Midbrain (tissue), 1 donor: ENCODE measurements at places on chromosomes 1 and 21.

DNA sequence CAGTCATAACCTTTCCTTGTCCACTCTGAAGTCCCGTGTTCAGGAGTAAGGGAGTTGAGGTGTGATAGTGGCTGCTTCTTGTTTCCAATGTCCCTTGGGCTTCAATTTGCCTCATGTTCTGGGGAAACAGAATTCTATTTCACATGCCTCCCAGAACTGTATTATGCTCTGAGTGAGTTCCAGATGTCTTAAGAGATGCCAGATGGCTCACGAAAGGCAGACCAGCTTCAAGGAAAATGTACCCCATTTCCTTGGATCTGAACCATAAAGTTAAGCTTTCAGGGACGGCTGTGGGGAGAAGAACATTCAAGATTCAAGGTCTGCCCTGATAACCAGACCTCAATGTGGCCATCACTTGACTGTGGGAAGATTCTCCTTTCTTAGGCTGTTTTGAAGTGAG lies 42.4 kb downstream of the C1orf87 start:
- DNase-seq, result no peak

GRCh38 chr1:5448486-5448885 lies 543.7 kb downstream of the NPHP4 start:
- DNase-seq, result no peak

DNA sequence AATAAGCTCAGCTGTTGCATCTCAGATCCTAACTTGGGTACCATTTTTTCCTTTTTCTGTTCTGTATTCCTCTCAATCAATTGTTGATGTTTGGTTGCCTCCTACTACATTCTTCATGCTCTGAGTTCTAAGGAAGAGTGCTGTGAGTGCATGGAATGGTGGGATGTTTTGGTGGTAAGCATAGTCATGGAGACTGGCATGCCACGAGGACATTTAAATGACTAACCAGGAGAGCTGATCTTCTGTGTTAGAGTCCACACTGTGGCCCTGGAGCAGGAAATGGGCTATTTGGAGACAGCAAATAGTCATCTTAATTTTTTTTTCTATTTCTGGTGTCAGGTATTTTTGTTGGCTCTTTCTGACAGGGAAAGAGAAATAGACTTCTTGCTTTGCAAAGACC lies 69.5 kb upstream of the HSD17B7 start:
- DNase-seq, result no peak

GRCh38 chr21:16330082-16330907 lies 600.5 kb downstream of the USP25 start:
- peak; percentile 94 for DNase-seq

- no peak for DNase-seq
Measured at GRCh38 chr21:37001441-37001840, 5.1 kb upstream of the RIPPLY3 start.

- no peak for DNase-seq
Measured at GRCh38 chr1:156458181-156458503, 42.4 kb downstream of the MEF2D start.

GRCh38 chr1:92944901-92945747 lies 16.1 kb downstream of the DIPK1A start:
- DNase-seq, result no peak

- no peak for DNase-seq
Measured at GRCh38 chr1:203048555-203049051, 22.3 kb downstream of the PPFIA4 start.

- DNase-seq, result no peak
Measured at GRCh38 chr1:112444269-112444668, 48.3 kb downstream of the CTTNBP2NL start.

DNA sequence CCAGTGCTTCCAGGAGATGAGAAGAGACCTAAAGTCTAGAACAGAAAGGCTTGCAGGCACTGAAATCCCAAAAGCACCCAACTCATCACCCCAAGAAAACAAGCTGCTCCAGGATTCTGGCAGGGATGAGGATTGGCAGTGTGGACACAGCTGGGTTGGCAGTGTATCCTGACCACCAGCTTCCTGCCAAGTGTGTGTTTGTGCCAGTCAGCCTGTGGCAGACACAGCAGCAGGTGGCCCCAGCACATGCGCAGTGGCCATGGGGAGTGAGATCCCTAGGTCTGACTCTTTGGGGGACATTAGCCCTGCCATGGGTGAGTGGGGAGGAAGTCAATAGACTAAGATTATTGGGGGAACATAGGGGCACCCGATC lies 8.7 kb upstream of the SNAPIN start:
- DNase-seq, result peak; percentile 80

- DNase-seq, result no peak
Measured at GRCh38 chr1:14412235-14412634, 186.2 kb upstream of the KAZN start.

- no peak for DNase-seq
Measured at GRCh38 chr21:46182548-46183336, 1.5 kb downstream of the SPATC1L start.

GRCh38 chr21:44758141-44758561 lies 43.5 kb downstream of the UBE2G2 start:
- DNase-seq, result no peak

DNA sequence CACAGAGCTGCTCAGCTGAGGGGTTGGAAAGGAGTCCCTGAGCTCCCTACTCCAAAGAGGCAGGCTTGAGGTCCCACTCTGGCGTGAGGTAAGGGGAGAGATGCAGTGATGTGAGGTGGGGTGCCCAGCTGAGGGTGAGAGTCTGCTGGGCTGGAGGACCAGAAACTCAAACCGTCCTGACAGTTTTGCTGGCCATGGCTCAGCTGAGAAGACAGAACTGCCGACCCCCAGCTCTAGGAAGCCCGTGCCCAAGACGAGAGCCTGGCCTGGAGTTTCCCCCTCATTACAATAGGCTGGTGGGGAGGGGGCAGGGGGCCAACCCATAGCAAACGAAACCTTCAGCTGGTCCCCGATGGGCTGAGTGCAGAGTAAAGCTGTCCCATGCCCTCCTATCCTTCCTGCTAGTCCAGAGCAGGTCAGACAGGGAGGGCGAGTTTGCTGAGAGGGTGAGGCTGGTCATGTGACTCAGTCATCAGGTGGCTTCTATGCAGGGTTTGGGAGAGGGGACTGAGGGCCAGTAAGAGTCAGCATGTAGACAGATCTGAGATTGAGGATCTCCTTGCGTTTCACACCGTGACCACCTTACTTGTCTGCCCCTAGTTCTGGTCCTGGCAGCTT lies 129.3 kb downstream of the PRDM2 start:
- DNase-seq, result no peak

DNA sequence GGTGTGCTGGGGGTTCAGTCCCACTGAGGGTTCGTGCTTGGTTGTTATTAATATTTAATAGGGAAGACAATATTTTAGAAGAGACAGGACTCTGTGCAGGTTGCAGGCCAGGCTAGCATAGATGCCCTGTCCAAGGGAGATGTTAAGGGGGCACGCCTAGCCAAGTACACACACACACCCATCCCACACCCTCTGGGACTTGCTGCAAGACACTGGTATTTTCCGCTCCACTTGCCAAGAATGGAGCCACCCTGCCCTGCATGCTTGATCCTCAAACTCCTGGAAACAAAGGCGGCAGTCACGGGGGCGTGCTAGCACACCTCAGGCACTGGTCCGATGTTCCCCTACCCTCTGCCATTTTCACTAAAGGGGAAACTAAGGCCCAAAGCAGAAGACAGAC lies 99.1 kb downstream of the MRPL37 start:
- no peak for DNase-seq

DNA sequence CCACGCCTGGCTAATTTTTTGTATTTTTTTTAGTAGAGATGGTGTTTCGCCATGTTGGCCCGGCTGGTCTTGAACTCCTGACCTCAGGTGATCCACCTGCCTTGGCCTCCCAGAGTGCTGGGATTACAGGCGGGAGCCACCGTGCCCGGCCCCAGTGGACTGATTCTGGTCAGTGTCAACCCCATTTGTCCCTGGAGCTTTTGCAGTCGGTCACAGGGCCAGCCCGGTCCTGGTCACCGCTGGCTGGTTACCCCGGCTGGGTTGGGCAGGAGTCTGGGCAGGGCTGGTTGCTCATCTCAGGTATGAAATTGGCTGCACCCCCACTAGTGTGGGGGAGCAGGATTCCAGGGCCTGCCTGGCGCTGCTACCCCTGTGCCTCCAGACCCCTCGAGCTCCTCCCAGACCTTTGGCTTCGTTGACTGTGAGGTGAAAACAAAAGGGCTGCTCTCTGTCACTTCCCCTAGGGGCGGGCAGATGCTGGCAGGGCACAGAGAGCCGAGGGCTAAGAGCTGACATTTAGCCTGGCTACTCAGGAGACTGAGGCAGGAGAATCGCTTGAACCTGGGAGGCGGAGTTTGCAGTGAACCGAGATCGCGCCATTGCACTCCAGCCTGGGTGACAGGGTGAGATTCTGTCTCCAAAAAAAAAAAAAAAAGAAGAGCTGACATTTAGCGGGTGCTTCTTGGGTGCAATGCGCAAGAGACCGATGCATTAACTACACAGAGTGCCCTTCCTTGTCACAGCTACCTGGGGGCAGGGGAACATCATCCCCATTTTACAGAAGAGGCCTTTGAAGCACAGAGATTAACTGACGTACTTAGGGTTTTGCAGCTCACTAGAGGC lies 10.6 kb downstream of the TNFRSF1B start:
- no peak for DNase-seq

DNA sequence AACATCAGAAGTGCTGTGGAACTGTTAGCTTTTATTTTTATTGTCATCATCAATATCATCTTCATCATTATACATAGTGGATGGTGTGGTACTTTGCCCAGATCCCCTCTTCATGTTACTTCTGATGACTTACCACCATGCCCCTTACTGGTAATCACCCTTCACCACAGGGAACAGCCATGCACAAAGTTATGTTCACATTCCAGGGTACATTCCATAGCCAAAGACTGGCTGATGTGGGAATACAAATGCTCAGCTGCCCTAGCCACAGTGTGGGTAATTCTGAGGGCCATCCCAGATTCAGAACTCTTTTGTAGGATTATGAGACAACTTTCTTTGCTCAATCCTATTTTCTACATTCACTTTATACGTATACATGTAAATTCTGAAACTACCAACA lies 691.3 kb upstream of the CXADR start:
- DNase-seq, result no peak

DNA sequence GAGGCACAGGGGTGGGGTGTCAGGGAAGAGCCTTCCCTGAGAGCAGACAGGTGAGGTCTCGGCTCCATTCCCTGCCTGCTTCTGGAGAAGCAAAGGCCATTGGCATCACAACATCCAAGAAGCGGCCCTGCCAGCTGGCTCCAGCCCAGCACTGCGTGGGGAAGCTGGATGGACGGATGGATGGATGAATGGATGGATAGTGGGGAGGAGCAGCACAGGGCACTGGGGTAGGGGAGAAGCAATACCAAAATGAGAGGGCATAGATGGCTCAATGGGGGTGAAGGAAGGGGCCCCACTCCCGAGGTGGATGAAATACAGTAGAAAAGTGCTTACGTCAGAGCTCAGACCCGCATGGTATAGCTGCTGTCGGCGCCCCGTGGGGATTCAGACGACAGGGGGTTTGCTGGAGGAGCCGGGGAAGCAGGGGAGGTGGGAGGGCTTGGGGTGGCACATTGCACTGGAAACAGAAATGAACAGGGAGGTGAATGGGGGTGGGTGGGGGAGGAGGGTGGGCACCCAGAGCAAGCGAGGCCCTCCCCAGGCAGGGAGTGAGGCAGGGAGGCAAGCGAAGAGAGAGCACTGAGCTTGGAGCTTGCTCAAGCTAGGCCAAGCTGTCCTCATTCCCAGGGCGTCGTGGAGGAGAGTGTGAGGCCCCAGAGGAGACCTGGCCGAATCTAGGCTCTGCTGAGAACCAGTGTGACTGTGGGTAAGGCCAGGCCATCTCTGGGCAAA lies 9.5 kb upstream of the GOLT1A start:
- no peak for DNase-seq

GRCh38 chr21:34018910-34019309 lies 54.5 kb upstream of the MRPS6 start:
- no peak for DNase-seq

DNA sequence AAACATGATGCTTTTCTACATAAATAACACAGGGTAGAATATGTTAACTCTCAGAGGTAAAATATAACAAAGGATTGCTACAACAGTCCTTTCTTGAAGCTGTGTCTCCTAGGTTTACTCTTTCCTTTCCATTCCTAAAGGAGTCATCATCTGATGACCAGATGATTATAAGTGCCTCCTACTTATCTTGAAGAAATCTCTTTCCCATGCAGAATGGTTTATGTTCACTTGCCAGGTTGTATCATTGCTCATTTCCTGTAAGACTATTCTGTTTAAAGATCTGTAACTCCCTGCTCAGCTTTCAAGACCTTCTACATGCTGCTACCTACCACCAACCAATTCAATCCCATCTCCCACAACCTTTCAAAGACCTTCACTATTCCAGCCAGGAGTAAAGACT lies 51.5 kb upstream of the PTCH2 start:
- no peak for DNase-seq

DNA sequence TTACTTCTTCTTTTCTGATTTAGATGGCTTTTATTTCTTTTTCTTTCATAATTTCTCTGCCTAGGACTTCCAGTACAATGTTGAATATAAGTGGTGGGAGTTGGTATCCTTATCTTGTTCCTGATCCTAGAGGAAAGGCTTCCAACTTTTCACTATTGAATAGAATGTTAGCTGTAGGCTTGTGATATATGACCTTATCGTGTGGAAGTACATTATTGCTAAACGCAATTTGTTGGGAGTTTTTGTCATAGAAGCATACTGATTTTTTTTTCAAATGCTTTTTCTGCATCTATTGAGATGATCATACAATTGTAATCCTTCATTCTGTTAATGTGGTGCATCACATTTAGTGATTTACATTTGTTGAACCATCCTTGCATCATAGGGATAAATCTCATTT lies 79.5 kb downstream of the FASLG start:
- no peak for DNase-seq

- peak; percentile 50 for DNase-seq
Measured at GRCh38 chr1:207565546-207566468, 69.8 kb downstream of the CR1 start.

- DNase-seq, result no peak
Measured at GRCh38 chr21:37607081-37607480, 240.5 kb downstream of the DYRK1A start.

- DNase-seq, result no peak
Measured at GRCh38 chr1:155969377-155969791, 9.0 kb downstream of the ARHGEF2 start.

DNA sequence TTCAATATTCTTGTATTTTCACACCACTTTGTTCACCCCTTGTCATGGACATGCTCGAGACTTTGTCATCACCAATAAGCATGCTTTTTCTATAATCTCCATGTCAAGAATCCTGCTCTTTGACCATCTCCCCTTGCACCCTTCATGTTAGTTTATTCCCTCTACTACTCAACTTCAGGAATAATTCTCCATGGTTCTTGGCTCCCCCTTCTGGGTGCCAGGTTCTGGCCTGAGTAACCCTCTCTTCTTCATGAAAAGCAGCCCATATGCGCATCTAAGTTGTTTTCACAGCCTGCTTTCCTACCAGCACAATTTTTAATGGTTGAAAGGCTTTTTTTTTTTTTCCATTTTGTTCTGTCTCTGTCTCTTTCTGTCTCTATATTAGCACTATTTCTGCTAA lies 160.7 kb downstream of the LEPR start:
- DNase-seq, result no peak

GRCh38 chr1:213761845-213762407 lies 225.8 kb upstream of the PROX1 start:
- DNase-seq, result no peak
